ENCODE measurements at places on chromosomes 11 and 22.

DNA sequence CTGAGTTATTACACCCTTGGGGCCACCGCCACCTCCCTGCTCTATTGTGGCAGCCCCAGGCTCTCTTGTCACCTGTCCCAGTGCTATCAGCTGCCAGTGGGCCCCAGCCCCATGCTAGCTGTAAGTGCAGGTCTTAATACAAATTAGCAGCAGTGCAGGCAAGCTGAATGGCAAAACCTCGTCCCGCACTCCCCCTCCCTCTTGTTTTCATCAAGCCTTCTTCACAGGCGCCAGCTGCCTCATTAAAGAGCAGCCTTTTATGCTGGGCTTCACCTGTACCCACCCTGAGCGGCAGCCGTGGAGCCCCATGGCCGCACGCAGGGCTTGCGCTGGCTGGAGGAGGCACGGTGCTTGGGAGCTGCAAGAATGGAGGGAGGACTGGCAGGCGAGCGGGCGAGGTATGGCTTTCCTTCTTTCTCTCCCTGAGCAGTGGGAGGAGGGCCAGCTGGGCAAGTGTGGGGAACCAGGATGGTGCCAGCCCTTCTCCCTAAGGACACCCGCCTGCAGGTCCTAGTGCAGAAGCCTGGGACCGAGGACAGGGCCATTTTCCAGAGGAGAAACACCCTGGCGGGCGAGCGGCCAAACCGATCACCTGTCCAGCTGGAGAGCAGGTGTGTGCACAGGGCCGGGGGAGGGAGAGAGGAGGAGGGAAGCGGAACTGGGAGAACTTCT lies 70.7 kb downstream of the FLI1 start:
- no peak for DNase-seq

DNA sequence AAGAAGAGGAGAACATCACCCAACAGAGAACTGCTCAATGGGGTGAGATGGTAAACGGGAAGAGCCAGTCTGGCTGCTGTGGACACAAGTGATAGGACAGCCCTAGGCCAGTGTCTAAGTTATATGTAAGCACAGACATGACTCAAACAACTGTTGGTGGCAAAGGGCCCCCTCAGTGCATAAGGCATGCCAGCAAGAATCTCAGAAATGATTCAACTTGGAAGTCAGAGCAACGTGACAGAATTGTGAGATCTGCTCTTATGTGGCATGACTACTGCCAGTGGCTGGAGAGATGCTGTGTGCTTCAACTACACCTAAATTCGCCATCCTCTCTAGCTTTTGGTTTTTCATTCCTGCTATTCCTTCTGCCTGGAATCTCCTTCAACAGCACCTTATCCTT lies 7.4 kb downstream of the SLN start:
- no peak for DNase-seq

DNA sequence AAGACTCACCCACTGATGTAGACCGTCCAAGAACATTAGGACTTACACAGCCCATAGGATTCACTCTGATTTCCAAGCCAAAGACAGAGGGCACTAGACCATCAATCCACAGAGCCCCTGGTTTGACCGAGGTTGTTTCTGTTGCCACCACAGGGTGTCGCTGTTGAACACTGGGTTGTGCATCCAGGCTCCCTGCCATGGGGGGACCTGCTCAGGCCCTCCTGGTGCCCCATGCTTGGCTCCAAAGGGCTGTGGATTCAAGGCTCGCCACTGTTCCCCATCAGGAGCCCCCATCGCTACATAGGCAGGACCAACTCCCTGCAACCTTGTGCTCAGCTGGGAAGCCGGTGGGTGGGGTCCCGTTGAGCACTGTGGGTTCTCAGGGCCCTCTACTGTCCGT lies 128.0 kb upstream of the ANO1 start:
- DNase-seq: no peak

DNA sequence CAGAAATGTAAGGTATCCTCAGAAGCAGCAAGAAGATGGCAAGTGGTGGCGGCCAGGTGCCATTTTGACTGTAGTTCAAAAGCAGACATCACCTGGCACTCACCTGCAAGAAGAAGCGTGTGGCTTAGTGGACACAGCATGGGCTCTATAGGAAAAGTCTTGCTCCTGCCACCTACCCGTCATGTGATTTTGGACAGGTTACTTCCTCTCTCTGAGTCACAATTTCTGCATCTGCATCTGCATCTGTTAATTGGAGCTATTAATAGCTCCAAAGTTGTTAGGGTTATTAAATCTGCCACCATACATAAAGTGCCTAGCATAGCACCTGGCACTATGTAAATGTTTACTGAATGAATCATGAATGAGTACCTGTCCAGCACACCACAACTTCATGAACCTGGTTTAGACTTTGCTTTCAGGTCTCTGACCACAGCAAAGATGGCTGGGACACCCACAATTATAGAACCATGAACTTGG lies 16.8 kb downstream of the RAB30 start:
- no peak for DNase-seq

- no peak for DNase-seq
These were observed 14.6 kb downstream of the CCDC83 start for GRCh38 chr11:85869781-85870180.

- no peak for DNase-seq
These were observed 16.6 kb upstream of the MOB2 start for GRCh38 chr11:1502954-1503707.

DNA sequence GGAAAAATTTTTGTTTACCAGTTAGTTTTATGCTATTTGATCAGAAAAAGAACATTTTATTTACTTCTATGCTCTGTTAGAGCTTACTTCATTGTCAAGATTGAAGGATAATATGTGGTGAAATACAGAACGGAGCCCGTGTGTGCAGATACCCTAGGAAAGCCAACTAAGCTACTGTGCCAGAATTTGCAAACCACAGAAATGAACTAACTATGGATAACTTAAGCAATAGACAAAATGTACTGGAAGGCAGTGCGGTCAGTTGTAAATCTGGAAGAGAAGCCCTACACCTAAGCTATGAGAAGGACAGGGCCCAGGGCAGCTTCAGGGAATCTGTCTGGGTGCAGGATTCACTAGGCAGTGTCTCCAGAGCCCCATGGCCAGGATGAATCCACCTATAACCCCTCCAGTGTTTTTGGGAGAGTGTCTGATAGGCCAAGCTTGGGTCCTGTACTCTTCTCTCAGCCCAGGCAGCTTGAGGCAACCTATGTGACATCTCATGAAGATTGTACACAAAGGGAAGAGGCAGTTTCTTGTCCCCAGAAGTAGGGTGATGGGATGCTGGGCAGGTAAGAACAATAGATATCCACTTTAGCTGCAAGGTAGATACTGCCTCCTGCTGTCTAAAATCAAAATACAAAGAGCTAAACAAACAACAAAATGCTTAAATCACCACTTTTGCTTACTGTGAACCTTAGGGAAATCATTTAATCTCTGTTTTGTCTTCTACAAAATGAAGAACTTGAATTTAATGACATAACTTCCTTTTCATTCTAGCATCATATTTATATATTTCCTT lies 12.1 kb downstream of the MMP7 start:
- no peak for DNase-seq
